ENCODE measurements at places on chromosomes 3 and 15.

- no peak for DNase-seq
Observed at GRCh38 chr15:28120359-28120640, 21.2 kb upstream of the OCA2 start.

GRCh38 chr3:37729119-37729518 is 132.6 kb upstream of the CTDSPL start:
- DNase-seq: no peak

- DNase-seq: no peak
Observed at GRCh38 chr3:187896646-187897045, 151.4 kb upstream of the BCL6 start.

- DNase-seq: no peak
Observed at GRCh38 chr3:41477399-41478014, 278.2 kb downstream of the CTNNB1 start.

- no peak for DNase-seq
Observed at GRCh38 chr3:37171144-37171543, 3.2 kb downstream of the LRRFIP2 start.

DNA sequence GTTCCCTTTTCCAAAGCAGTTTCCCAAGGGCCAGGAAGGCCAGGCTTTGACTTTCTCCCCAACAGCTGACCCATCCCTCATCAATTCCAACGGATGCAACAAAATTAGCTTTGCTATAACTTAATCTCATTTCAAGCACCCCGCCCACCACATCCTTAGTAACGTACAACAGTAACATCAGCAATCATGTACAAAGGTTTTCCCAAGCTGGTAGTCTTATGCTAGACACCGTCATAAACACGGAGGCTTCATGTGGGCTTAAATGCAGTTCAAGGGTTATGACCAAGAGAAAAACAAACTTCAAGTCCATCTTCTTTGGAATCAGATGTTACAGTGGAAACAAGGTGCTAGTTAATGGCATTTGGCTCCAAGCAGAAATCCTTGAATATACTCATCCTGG is 66.6 kb downstream of the EOMES start:
- no peak for DNase-seq

GRCh38 chr3:36991923-36992805 is 767 bp downstream of the EPM2AIP1 start:
- DNase-seq: no peak

GRCh38 chr3:115169808-115170207 is 22.7 kb upstream of the ZBTB20 start:
- DNase-seq: no peak

- no peak for DNase-seq
Observed at GRCh38 chr3:126816986-126817777, 113.1 kb downstream of the CHCHD6 start.

GRCh38 chr15:65175511-65175910 is 9.6 kb downstream of the CLPX start:
- no peak for DNase-seq
